ENCODE measurements at places on chromosomes 2 and 18. TPM values are rescaled to one million over a fixed set of nuclear protein-coding genes. Genes with fewer than 3 reads are reported as not detected.

FAM124B gene
- 0.60 TPM for total RNA-seq

BBS5 gene
- total RNA-seq: 0.38 TPM

SEPTIN10 gene
- 119 TPM for total RNA-seq

MAPRE2 gene
- total RNA-seq: 10.9 TPM

NT5C1B gene
- total RNA-seq: not detected

ANKRD62 gene
- total RNA-seq: 0.20 TPM

GKN2 gene
- not detected for total RNA-seq

ABCG8 gene
- total RNA-seq: not detected

CHRNA1 gene
- not detected for total RNA-seq

ZRANB3 gene
- total RNA-seq: 11.3 TPM

CHCHD5 gene
- 64.3 TPM for total RNA-seq

PAIP2B gene
- total RNA-seq: 6.1 TPM

Data from PC-9 (cell line).